ENCODE measurements at places on chromosomes 6 and 20.

DNA sequence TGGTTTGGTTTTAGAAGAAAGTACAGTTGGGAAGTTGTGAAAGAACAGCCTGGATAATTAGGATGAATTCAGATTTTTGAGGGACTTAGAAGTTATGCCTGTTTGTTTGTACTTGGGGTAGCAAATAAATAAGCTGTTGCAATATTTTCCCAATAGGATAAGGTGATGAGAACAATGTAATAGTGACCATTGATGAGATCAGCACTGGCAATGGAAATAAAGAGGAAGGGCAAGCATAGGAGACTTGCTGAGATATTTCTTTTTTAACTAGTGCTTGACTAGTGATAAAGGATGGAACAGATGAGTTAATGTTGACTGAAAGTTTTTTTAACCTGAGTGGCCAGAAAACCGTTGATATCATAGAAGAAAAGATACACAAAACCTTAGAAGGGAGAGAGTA is 498.8 kb downstream of the CDKAL1 start:
- no peak for DNase-seq

- no peak for DNase-seq
Measured at GRCh38 chr6:139764498-139764986, 390.1 kb upstream of the CITED2 start.

DNA sequence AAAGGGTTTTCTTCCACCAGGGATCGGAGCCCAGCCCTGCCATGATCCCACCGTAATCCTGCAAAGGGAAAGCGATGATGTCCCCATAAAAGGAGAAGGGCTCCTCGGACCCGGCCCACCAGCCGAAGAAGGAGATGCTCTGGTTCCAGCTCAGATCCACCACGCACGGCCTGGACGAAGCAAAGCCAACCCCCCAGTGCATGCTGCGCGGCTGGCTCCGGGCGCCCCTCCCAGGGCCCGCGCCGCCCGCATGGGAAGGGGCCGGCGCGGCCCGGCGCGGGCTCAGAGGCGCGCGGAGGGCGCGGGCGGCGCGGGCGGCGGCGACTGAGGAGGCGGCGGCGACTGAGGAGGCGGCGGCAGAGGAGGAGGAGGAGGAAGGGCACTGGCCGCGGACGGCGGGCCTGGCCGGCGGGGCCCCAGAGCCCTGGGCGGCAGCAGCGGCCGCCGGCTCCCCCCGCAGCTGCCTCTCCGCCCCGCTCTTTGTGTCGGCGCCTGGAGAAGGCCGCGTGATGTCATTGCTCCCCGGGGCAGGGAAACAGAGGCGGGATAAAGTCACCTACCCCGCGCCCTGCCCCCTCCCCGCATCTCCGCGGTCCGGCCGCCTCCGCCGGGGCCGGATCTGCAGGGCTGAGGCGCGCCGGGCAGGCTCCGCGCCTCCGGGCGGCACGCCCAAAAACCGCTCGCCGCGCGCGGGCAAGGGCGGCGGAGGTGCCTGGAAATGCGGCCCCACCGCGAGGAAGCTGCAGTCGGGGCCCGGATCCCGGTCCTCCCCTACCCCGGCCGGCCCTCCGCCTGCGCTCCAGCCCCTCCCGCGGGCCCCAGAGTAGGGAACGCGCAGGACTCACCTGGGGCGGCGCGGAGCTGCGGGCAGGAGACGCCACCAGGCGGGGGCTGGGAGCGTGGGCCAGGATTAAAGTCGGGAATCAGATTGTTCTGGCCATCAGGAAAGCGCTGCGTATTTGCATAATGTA is at the start of gene FAXC:
TSS of gene FAXC (minus strand) at position 504 of the 971 bp plus-strand sequence. CDS start at position 202, 302 bp downstream.
- DNase-seq = no peak

DNA sequence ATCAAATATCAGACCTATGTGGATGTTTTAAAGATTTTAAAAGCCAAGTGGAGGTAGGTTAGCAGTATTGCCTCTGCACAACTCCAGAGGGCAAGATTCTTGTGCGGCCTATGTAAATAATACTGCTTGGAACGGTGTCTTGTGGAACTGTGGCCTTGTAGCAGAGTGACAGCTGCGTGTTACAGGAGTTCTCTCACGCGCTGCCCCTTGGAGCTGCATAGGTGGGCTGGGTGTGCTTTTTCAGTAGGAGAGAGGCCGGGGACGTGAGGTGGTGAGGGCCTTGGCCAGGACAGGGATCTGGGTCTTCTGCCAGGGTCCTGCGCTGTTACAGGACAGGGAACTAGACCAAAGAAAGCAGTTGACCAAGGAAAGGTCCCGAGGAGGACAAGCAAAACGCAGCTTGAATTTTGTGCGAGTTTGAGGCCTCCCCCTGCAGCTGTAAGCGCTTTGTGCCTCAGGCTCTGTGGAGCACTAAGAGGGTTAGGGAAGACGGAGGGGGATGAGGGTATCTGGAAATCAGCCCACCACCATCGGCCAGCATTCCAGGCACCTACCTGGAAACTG is 1.5 kb downstream of the TMEM181 start:
- DNase-seq = no peak

DNA sequence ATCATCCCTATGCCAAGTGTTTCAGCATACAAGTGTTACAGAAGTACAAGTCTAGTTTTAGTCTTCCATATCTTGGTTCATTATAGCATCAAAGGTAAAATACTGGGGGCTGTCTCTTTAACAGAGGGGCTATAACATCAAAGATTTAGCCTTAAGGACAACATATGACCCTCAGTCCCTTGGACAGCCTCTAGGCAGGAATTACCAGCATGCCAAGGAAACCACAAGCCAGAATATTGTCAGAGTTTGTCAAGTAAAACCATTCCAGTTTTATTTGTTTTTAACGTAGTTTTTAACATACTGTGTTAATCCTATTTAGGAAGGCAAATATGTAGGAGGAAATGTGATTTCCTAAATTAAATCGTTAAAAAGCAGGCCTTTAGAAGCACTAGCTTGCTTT is 18.6 kb downstream of the ZKSCAN8 start:
- no peak for DNase-seq

DNA sequence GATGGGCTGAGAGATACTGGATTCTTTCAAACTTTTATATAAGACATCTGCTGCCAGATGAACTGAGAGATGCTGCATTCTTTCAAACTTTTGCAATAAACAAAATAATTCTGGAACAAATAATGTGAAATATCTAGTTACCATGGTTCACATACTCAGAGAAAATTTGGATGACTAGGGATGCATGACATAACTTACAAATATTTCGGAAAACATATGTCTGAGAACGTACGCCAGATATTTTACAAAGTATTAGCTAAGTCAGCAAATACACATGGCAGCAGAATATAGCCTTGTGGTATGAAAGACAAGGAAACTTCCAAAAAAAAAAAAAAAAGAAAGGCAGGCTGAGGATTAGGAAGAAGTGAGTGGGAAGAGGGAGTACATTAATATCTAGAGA is 113.3 kb upstream of the TRAF3IP2 start:
- DNase-seq = no peak

GRCh38 chr6:21375151-21376116 is 218.1 kb upstream of the SOX4 start:
- no peak for DNase-seq

Data from activated CD8-positive, alpha-beta memory T cell treated with anti-CD3 and anti-CD28 coated beads for 1 hour (primary cell).